Sigmoid colon (tissue), 7 donors: ENCODE measurements at places on chromosomes 3 and 15. TPM values are rescaled to one million over a fixed set of nuclear protein-coding genes. Genes with fewer than 3 reads are reported as not detected.
A peak's percentile ranks its signal among the peaks of the same experiment; 100 is the strongest.

PRR23E gene
- not detected for total RNA-seq

DNA sequence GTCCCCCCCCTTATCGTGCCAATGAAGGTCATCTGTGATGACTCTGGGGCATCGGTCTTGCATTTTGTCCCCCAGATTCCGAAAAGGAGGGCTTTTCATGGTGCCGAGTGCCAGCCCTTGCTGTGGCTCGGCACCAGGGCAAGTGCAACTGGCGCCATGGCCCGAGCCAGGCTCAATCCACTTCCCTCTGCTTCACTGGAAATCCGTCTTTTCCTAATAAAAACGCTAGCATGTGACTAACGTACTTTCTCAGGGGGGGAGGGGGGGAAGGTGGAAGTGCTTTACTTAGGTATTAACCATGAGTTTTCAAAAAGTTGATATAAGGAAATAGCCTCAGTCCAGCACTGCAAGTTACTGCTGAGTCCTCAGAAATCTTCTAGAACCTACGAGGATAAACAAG lies 20.5 kb downstream of the TRPM1 start:
- no peak for DNase-seq
- no peaks in the 10 kb centered on the region for H3K36me3 ChIP-seq
- H3K27ac ChIP-seq: no peak overlapping the region

TMEM212 gene
- total RNA-seq: not detected

DNA sequence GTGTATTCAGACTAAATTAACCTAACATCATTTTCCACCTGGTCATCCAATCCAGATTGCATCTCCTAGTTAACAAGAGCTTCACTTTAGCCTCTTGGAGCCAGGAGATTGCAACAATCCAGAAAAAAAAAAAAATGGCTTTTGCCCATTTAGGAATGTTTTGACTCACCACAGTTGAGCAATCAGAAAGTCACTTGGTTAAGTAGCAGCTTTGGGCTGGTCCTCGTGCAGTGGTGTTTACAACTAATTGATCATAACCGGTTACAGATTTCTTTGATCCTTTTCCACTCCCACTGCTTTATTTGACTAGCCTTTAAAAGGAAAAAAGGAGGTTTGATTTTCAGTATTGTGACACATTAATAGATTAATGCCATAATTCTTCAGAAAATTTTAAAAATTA lies 688.8 kb upstream of the CCDC54 start:
- no peaks in the 10 kb centered on the region for H3K4me1 ChIP-seq
- no peaks in the 10 kb centered on the region for H3K27me3 ChIP-seq
- H3K36me3 ChIP-seq: no peaks in the 10 kb centered on the region
- H3K27ac ChIP-seq: no peak overlapping the region
- no peak overlapping the region for H3K4me3 ChIP-seq
- DNase-seq: peak; percentile 63

DNA sequence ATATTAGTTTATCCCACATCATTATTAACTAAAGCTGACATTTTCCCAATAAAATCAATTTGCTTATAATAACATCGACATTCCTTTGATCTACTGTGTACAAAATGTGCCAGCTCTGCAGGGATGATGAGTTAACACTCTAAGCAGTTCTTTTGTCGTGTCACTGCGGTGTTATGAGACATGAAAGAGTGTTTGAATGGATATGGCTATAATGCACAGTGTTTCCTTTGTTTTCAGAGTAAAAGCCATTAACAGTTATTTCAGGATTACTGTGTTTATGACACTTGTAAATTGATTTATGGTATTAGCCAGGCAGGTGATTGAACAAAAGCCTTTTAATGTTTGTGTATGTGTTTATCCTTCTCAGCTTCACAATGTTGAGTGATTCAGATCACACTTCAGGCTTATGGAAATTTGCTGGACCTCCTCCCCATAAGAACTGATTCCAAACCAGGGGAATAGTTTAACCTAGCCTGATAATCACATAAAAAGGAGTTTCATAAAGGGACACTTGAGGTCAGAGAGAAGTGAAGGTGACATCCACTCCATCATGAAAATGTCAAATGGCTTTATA lies 115.7 kb downstream of the CHL1 start:
- no peak overlapping the region for H3K4me3 ChIP-seq
- H3K4me1 ChIP-seq: no peaks in the 10 kb centered on the region
- DNase-seq: no peak
- H3K36me3 ChIP-seq: no peaks in the 10 kb centered on the region
- no peak overlapping the region for H3K27ac ChIP-seq
- H3K27me3 ChIP-seq: peaks cover 5% of the 10 kb centered on the region

GRCh38 chr3:120102674-120103073 lies 8.4 kb upstream of the GSK3B start:
- H3K4me3 ChIP-seq: no peak overlapping the region
- no peak for DNase-seq
- no peaks in the 10 kb centered on the region for H3K36me3 ChIP-seq
- no peaks in the 10 kb centered on the region for H3K4me1 ChIP-seq
- H3K27ac ChIP-seq: no peak overlapping the region
- no peaks in the 10 kb centered on the region for H3K27me3 ChIP-seq

DNA sequence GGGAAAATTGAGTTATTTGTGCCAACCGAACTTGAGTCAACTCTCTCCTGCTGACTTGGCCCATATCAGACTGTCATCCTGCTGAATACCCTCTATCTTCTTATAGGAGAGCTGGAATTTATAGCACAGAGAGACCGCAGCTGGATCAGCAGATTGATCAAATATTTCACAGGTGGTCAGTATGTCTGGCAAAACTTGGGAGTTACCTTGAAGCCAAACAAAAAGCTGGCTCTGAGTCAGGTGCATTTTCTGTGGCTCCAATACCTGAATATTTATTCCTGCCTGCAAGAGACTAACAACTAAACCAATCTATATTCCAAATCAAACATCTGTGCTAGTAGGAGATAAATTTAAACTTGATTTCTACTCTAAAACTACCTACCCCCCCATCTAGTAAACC lies 752.1 kb upstream of the ALCAM start:
- H3K27ac ChIP-seq: no peak overlapping the region
- H3K27me3 ChIP-seq: no peaks in the 10 kb centered on the region
- H3K36me3 ChIP-seq: no peaks in the 10 kb centered on the region
- no peaks in the 10 kb centered on the region for H3K4me1 ChIP-seq
- no peak overlapping the region for H3K4me3 ChIP-seq

- H3K36me3 ChIP-seq: no peaks in the 10 kb centered on the region
- H3K27ac ChIP-seq: no peak overlapping the region
- no peaks in the 10 kb centered on the region for H3K27me3 ChIP-seq
- no peaks in the 10 kb centered on the region for H3K4me1 ChIP-seq
- no peak for DNase-seq
Measured at GRCh38 chr3:76735152-76735551, 304.7 kb upstream of the ROBO2 start.

FBXL22 gene
- total RNA-seq: 107 TPM

GRCh38 chr3:111952086-111952485 lies 26.7 kb upstream of the ABHD10 start:
- H3K36me3 ChIP-seq: peaks cover 6% of the 10 kb centered on the region
- H3K4me3 ChIP-seq: no peak overlapping the region
- no peak overlapping the region for H3K27ac ChIP-seq

- H3K27ac ChIP-seq: no peak overlapping the region
- no peaks in the 10 kb centered on the region for H3K36me3 ChIP-seq
- no peaks in the 10 kb centered on the region for H3K27me3 ChIP-seq
- H3K4me1 ChIP-seq: peaks cover 5% of the 10 kb centered on the region
Measured at GRCh38 chr15:80424381-80424780, 20.2 kb downstream of the ARNT2 start.

DNA sequence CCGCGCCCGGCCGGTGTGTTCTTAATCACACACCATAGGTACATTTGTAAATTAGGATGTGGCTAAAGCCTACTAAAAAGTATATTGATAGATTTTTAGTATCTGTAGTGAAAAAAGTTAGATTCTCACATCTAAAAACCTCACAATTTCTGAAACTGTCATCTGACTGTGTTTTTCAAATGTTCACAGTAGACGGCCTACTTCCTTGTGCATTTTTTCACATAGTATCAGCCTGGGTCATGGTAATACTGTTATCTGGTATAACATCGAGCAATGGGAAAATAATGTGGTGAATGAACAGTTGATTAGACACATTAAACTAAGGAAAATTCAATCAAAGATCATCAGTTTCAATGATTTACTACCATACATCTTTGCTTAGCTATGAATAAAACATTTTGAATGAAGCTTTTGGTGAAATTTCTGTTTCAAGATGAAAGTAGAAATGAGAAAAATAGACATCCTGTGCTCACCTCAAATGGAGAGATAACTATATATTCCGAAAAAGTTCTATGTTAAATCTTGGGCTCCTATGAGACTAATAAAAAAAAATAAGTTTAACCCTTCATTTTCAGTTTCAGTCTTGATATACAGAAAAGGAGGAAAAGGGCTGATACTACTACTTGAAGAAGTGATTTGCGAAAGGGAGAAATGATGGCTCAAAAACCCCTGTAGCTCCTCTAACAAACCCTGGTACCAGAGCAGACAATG lies 262.7 kb downstream of the ZBTB20 start:
- no peaks in the 10 kb centered on the region for H3K36me3 ChIP-seq
- no peak overlapping the region for H3K4me3 ChIP-seq
- peaks cover 10% of the 10 kb centered on the region for H3K4me1 ChIP-seq
- H3K27ac ChIP-seq: no peak overlapping the region

DNA sequence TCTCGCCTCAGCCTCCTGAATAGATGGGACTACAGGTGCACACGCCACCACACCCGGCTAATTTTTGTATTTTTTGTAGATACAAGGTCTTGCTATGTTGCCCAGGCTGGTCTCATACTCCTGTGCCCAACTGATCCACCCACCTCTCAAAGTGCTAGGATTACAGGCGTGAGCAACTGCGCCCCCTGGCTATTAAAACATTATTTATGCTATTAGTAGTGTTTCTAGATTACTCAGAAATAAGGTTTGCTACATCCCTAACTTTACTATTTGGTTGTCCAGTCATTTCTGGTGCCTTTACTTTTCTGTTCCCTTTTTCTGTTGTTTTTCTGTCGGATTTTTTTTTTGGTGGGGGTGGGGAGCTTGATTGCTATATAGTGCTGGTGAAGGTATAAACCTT lies 393.6 kb upstream of the TPM1 start:
- H3K4me1 ChIP-seq: no peaks in the 10 kb centered on the region
- no peaks in the 10 kb centered on the region for H3K27me3 ChIP-seq
- H3K27ac ChIP-seq: no peak overlapping the region
- no peak overlapping the region for H3K4me3 ChIP-seq
- H3K36me3 ChIP-seq: no peaks in the 10 kb centered on the region

GRCh38 chr3:129313415-129313664 lies 34.7 kb downstream of the HMCES start:
- no peaks in the 10 kb centered on the region for H3K27me3 ChIP-seq
- DNase-seq: no peak
- H3K27ac ChIP-seq: peak overlapping the region; percentile 92
- no peak overlapping the region for H3K4me3 ChIP-seq

LSAMP gene
- total RNA-seq: 23.5 TPM

AKAP13 gene
- 142 TPM for total RNA-seq

DNA sequence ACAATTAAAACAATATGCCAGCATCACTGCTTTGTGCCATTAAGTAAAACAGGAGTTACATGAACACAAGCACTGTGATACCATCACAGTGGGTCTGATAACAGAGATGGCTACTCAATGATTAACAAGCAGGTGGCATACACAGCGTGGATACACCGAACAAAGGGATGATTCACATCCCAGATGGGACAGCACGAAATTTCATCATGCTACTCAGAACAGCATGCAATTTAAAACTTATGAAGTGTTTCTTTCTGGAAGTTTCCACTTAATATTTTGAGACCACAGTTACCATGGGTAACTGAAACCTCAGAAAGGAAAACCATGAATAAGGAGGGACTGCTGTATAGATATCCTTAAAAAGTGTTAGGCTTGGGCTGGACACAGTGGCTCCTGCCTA lies 44.5 kb downstream of the SLC24A1 start:
- no peaks in the 10 kb centered on the region for H3K27me3 ChIP-seq
- H3K4me1 ChIP-seq: no peaks in the 10 kb centered on the region
- DNase-seq: no peak
- no peak overlapping the region for H3K27ac ChIP-seq
- no peaks in the 10 kb centered on the region for H3K36me3 ChIP-seq

DNA sequence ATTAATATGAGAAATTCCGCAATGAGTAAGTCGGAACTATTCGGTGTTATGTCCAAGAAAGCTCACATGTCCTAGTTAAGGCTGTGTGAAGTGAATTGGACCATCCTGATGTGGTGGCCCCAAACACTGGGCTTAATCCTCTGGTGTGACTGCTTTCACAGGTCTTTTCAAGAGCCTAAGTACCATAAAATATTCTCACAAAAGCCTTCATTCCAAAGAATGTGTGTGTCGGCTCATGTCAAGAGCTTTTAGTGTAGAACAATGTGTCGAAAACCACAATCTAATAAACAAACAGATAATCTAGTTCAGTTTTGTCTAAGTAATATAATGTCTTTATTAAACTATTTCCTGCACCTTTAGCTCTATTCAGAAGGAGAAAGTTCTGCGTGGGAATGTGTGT lies 311.4 kb downstream of the LPP start:
- H3K27me3 ChIP-seq: no peaks in the 10 kb centered on the region
- H3K27ac ChIP-seq: peak overlapping the region; percentile 1
- no peak overlapping the region for H3K4me3 ChIP-seq
- H3K4me1 ChIP-seq: peaks cover 29% of the 10 kb centered on the region
- DNase-seq: no peak
- no peaks in the 10 kb centered on the region for H3K36me3 ChIP-seq

GRCh38 chr3:133747907-133748639 lies 1.9 kb downstream of the TF start:
- no peak overlapping the region for H3K27ac ChIP-seq
- H3K36me3 ChIP-seq: no peaks in the 10 kb centered on the region
- H3K4me3 ChIP-seq: no peak overlapping the region
- DNase-seq: no peak
- no peaks in the 10 kb centered on the region for H3K4me1 ChIP-seq

BOC gene
- 122 TPM for total RNA-seq

DNA sequence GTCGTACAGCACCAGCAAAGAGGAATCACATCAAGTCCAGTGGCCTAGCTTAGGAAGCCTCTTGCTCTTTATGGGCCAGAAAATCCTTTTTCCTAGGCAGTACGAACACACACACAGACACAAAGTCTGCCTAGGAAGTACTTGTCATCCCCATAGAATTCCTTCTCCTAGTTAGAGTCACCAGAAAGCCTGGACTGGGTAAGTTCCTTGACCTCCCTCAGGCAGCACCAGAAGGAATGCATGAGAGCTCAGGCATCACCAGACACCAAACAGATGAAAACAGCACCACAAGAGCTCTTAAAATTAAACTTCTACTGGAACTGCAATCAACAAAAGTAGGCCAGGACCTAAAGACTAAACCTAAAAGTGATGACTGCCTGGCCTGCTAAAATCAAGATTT lies 192.9 kb upstream of the CCDC54 start:
- H3K27ac ChIP-seq: no peak overlapping the region
- H3K4me1 ChIP-seq: no peaks in the 10 kb centered on the region
- no peaks in the 10 kb centered on the region for H3K27me3 ChIP-seq
- no peaks in the 10 kb centered on the region for H3K36me3 ChIP-seq

- peak overlapping the region; percentile 65 for H3K27ac ChIP-seq
- no peak overlapping the region for H3K4me3 ChIP-seq
- H3K27me3 ChIP-seq: no peaks in the 10 kb centered on the region
- no peaks in the 10 kb centered on the region for H3K36me3 ChIP-seq
- no peak for DNase-seq
Measured at GRCh38 chr15:63473999-63474809, 30.2 kb upstream of the USP3 start.

BFSP2 gene
- not detected for total RNA-seq

GRCh38 chr3:72976281-72976741 lies 20.3 kb upstream of the PPP4R2 start:
- no peak overlapping the region for H3K27ac ChIP-seq
- no peak overlapping the region for H3K4me3 ChIP-seq
- H3K27me3 ChIP-seq: no peaks in the 10 kb centered on the region
- no peaks in the 10 kb centered on the region for H3K4me1 ChIP-seq
